Osteoblast (primary cell): ENCODE measurements at places on chromosomes 16 and 17.
A peak's percentile ranks its signal among the peaks of the same experiment; 100 is the strongest.

DNA sequence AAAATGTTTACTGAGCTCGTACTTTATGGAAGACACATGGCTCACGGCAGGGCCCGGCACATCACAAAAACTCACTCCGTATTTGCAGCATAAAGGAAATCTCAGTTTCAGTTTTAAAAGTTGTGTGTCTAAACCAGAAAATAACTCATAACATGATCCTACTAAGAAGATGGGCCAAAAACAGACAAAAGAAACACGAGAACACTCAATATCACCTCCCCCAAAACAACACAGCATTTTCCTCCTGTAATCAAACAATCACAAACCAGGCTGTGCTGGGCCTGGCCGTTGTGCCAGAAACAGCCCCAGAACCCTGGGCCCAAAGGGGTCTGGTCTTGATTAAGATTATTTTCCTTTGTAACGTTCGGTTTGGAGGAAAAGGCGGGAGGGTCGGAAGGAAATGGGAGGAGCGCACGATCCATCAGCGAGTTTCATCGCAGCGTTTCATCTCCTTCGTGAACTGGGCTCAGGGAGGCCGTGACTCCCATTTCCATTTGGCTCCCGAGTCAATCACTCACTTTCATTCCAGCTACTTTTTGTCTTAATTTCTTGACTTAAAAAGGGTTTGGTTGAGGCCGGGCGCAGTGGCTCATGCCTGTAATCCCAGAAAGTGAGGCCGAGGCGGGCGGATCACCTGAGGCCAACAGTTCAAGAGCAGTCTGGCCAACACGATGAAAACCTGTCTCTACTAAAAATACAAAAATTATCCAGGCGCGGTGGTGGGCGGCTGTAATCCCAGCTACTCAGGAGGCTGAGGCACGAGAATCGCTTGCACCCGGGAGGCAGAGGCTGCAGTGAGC, 61.4 kb downstream of the NXN start:
- DNase-seq: no peak

DNA sequence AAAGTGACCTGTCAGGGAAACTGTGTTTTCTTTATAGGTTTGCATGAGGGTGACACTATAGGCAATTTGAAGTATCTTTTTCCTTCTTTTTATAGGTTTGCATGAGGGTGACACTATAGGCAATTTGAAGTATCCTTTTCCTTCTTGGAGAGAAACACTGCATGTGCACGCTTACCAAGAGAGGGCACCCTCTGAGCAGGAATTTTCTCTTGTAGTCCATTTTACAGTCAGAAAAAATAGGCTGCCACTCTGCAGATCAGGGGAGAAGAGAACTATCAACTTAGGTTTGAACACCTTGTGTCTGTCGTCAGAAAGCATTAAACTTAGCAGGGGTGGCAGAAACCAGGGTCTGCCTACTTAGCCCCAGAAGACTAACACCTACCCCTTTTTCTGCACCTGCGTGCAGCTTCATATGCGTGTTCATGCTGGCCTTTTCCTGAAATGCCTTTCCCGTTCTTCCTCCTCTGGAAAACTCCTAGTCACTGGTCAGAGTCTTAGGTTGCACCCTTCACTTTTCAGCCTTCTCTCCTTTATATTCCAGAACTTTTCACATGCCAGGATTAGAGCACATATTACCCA, 16.4 kb upstream of the SMIM36 start:
- no peak for DNase-seq

DNA sequence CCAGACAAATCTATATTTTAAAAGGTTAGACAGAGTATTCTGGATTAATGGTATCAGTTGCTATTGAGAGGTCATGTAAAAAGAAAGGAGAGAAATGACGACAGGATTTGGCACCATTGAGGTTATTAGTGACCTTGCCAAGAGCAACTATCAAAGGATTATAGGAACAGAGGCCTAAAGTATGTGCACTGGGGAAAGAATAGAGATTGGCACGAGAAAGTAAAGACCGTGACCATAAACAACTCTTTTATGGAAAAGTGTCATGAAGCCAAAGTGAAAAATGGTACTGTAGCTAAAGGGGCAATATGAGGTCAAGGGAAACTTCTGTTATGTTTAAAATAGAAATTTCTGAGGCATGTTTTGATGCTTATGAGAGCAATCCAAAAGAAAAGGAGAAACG, 115.2 kb upstream of the KIF2B start:
- DNase-seq: no peak

DNA sequence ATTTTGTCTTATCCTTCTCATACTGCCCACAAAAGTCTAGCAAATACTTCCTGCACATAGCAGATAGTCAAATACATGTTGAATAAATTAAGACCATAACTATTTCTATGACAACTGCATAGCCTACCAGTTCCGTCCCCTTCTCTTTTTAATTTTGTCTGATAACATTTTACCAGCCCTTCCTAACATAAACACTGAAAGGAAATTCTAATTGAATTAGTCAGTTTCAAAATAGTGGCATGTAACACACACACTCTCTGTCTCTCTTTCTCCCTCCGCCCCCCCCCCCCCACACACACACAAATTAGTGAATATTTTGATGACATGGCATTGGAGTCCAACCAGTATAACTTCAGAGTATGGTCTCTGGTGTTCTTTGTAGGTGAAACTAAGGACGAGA, 41.8 kb downstream of the TNRC6C start:
- no peak for DNase-seq

- no peak for DNase-seq
Observed at GRCh38 chr16:12958366-12958765, 57.0 kb downstream of the SHISA9 start.

DNA sequence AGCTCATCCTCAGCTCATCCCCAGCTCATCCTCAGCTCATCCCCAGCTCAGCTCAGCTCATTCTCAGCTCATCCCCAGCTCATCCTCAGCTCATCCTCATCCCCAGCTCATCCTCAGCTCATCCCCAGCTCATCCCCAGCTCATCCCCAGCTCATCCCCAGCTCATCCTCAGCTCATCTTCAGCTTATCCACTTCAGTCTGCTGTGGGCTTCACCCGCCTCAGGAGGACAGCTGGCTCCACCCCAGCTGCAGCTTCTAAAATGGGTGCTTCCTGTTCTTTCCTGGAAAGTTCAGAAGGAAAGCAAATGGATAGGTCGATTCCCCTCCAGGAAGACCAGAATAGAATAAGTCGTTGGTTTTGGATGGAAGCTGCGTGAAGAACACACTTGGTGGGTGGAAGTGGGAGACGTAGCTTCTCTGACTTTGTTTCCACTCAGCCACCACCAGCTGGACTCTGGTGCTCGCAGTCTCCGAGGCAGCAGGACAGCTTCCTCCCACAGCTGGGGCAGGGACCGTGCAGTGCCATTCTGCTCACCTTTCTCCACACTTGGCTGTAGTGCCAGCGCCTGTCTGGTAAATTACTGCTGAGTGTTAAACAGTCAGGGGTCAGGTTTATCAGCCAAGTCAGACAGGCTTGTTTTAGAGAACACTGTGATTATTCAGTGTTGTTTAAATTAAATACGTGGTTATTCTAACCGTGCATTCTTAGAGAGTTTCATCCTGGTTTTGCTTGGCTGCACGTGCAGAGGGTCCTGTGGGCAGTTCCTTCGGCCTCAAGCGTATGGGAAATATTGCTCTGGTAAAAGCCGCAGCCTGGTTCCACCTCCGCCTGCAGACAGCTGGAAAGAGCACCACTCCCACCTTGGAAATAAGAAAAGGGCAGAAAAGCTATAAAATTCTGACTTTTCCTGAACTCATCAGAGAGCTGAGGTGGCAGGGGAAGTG, 61.0 kb upstream of the CHMP6 start:
- no peak for DNase-seq

- peak; percentile 61 for DNase-seq
Observed at GRCh38 chr17:75559958-75560533, 27.6 kb upstream of the MYO15B start.

GRCh38 chr16:3650631-3651265, 3.7 kb upstream of the DNASE1 start:
- no peak for DNase-seq

- DNase-seq: no peak
Observed at GRCh38 chr17:57234739-57235092, 21.6 kb upstream of the MSI2 start.

DNA sequence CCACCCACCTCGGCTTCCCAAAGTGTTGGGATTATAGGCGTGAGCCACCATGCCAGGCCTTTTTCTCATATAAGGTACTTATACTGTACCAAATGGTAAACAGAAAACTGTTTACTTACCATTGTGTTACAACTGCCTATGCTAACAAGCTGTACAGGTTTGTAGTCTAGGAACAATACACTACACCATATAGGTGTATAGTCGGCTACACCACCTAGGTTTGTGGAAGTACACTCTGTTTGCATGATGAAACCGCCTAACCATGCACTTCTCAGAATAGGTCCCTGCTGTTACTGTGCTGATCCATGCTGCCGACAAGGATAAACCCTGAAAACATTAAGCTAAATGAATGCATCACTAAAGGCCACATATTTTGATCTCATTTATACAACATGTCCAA, 18.9 kb downstream of the DNAJA2 start:
- DNase-seq: no peak

- no peak for DNase-seq
Observed at GRCh38 chr16:8853150-8853549, 15.7 kb downstream of the CARHSP1 start.

DNA sequence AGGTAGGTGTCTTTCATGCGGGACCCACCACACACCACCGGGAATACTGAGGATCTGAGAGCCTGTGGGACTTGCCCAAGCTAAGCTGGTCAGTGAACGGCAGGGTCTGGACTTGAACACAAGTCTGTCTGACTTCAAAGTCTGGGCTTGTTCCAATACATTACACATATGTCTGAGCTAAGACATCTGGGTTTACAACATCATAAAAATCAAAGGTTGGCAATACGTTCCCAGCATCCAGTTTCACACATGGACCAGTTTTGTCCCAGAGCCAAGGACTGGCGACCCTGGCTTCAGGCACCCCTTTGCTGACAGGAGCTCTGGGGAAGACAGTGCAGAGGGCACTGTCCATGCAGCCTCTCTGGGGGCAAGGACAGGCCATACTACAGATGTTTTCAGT, 27.9 kb upstream of the AXIN2 start:
- no peak for DNase-seq

DNA sequence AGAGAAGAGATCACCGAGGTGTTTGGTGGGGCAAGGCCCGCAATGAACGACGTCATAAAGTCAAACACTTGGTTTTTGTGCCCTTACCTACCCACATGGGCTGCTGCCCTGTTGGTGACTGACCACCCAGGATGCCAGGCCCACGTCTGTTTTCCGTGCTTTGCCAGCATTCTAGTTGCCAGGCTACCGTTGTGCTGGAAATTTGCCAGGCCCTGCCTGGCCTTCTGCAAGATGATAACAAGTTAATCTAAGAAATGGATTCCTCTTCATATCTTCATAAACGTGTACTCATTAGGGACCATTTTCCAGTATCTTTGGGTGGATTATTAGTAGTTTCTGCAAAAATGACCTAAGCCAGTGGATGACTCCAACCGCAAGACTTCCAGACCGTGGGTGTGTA, 35.4 kb downstream of the SLC6A4 start:
- DNase-seq: no peak

GRCh38 chr16:58684001-58684353, 593 bp downstream of the SLC38A7 start:
- DNase-seq: peak; percentile 75

DNA sequence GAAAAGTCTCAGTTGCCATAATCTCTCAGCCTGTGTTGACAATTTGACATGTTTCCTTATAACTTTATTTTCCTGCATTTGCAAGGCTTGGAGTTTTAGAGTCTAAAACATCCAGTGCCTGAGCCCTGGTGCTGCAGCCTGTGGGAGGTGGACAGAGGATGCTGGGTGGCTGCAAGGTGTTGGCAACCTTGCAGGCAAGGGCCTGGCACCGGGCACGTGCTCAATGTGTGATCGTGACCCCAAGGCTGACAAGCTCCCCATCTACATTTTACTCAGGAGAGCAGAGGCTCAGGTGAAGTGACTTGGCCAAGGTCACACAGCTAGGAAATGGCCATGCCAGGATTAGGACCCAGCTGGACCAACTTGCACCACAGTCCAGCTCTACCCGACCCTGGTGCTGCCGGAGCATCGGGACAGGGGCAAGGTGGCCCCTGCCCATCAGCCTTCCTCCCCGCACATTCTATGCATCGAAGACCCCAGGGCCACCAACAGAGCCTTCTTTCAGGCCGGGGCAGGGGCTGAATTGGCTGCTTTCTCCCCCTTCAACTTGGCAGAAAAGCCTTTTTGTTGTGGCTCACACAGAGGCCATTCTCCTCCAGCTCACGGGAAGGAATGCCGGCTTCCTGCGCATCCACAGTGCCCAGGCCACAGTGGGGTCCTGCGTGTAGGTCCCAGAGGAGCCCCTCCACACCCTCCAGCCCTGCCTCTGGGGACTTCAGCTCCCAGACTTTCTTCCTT, 23.1 kb downstream of the MMP15 start:
- DNase-seq: peak; percentile 77

GRCh38 chr17:63686138-63686685, 13.7 kb downstream of the LIMD2 start:
- peak; percentile 8 for DNase-seq

DNA sequence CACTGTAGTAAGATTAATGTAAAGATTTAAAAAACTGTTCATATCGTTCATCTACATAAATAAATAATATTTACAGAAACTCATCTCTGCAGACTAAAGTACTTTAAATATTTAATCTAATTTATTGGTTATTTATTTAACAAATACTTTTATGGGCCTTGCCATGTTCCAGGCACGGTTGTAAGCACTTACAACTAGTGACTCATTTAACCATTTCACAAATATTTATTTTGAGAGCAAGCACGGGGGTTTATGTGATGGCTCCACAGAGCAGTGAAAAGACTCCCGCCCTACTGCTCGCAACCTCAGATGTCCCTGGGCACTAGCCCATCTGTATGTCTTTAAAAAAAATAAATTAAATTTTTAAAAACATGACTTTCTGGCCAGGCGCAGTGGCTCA, 575.9 kb downstream of the WWOX start:
- DNase-seq: no peak

DNA sequence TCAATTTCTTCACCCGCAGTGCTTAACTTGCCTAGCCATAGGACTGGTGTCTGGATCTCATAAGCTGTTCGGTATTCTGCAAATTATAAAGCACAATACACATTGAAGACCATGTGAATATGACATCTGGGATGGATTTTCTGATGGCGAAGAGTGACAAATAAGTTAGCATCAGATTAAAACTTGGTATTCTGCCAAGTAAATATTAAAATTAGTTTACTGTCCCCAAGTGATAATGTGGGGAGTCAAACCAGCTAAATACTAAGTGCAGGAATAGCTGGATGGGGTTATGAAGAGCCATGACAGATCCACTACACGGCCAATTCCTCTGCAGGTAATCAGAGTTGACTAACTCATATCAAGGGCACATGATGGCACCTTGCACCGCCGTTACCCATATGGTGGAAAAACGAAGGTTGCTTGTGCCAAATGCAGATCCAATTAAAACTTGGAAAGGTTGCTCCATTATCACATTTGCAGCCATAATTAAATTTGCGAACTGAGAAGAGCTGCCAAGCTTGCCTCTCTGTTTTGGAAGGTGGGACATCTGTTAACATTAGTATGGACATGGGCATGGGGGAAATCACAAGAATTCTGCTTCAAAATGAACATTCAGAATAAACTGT, 114.9 kb upstream of the TOM1L1 start:
- no peak for DNase-seq

DNA sequence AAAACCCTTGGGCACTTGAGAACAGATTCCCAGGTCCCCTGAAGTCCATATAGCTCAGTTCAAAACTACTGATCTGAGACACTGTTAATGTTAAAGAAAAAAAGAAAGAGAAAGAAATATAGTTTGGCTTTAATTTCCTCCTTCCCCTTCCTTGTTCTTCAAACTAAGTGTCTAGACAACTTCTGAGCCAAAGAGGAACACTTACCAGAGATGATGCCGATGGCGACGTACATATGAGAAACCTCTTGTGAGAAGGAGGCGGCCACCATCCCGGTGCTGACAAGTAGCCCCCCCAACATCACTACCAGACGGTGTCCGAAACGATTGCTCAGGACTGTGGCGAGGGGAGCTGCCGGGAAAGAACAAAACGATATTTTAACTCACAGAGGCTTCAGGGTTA, 17.2 kb downstream of the SLC16A6 start:
- no peak for DNase-seq
